Activated CD4-positive, alpha-beta T cell treated with anti-CD3 and anti-CD28 coated beads, Interleukin-2, amount 50 U/mL, for 24 hours (primary cell): ENCODE measurements at places on chromosomes 5 and 9.

DNA sequence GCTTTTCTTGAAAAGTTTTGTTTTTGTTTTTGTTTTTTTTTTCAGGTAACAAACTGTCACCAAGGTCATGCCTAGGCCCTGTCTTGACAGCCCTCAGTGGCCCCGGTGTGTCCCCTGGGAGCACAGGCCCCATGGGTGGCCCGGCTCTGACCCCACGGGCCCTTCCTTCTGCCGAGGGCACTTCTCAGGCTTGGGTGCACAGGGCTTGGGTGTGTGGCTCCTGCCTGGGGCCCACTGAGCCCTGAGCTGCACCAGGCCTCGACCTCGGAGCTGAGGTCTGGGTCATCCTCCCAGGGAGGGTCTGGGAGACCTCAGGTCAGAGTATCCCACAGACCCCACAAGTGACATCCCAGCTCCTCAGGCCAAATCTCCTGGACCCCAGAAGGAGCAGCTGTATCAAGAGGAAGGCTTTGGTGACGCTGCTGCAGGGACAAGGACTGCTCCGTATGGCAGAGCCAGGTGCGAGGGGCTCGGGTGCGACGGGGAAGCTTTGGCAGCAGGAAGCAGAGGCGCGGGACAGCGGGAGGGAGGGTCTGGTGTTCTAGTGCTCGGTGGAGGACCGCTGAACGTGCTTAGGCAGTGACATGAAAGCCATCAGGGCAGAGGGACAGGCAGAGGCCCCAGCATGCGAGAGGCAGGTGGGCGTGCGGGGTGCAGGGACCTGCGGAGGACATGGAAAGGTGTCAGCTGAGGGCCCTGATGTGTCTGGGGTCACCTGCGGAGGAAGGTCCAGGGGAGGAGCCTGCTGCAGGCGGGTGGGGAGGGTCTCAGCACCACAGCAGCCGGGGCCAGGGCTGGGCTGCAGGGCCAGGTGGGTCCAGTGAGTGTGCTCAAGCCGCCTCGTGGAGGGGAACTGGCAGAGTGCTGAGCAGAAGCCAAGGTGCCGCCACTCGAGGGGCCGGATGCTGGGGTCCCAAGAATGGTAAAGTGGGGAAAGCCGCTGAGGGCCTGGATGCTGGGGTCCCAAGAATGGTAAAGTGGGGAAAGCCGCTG lies 18.4 kb upstream of the SLC9A3 start:
- DNase-seq: no peak

DNA sequence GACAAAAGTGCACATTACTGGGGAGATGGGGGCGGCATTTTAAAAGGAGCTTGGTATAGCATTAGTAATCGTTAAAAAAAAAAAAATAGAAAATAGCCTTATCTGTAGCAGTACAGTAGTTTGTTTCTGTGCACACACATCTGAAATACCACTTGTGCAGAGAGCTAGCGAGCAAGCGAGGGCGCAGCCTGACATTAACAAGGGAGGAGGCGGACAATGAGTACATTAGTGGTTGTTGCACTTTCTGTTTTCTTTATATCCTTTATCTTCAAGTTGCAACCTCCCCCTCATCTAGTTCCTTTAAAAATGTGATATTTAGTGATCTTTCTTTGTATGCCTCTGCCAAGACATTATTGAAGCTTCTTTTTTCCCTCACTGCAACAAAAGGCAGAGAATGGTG lies 880 bp upstream of the PTPDC1 start:
- no peak for DNase-seq

DNA sequence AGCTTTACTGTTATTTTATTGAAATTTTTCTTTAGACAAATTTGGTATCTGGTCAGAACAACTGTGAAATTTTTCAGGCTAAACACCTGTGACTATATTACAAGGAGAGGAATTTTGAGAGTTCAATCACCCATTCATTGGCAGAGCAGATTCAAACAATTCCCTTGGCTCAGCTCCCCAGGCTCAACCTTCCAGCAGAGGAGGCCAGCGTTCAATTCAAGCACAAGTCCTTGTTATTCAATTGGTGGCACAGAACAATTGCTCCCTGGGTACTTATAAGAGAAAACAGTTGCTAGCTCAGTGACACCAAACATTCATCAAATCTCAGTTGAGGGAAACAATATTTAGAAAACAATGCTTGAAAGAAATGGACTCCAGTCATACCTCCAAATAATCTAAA lies 83.3 kb downstream of the SUSD1 start:
- DNase-seq: no peak

- DNase-seq: no peak
These were observed 3.8 kb downstream of the ATP6V1G1 start for GRCh38 chr9:114591291-114591787.

DNA sequence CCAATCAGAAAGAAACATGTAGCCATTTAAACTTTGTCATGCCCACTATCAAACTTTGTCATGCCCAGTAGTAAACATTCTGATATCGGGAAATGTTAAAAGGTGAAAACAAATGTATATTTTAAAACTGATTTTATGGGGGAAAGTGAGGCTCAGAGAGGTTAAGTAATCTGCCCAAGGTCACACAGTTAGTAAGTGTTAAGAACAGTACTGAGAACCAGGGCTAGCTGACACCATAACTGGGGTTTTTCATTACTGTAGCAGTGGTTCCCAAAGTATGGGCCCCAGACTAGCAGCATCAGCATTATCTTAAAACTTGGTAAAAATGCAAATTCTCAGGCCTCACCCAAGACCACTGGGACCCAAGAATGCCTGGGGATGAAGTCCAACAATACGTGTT lies 9.9 kb upstream of the FRRS1L start:
- no peak for DNase-seq

GRCh38 chr5:127079994-127080491 lies 6.7 kb upstream of the C5orf63 start:
- DNase-seq: no peak

DNA sequence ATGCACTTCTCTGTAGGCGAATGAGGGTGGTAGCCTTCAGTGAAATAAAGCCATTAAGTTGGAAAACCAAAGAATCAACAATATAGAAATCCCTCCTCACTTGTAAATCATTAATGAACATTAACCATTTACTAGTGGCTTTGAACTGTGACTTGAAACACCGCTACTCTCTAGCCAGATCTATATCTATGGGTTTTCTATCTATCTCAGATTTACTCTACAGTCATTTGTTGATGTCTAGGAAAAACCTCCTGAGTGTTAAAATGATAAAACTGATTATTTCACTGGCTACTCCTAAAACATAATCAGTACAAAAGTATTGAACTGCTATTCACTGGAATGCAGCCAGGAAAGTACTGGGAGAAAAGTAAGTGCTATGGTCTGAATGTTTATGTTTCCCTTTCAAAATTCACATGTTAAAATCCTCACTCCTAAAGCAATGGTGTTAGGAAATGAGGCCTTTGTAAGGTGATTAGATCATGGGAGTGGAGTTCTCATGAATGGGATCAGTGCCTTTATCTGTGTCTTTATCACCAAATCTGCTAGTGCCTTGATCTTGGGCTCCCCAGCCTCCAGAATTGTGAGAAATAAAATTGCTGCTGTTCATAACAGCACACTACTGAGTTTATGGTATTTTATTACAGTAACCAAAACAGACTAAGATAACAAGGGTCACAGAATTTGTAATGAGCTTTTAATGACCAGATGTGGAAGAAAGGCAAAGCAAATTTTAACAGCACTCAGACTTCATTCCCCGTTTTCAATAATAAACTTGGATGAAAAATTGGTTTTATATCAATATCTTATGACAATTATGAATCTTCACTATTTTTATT lies 8.6 kb upstream of the OXCT1 start:
- DNase-seq: no peak
